ENCODE measurements at places on chromosomes 16 and 17. TPM values are rescaled to one million over a fixed set of nuclear protein-coding genes. Genes with fewer than 3 reads are reported as not detected.
A peak's percentile ranks its signal among the peaks of the same experiment; 100 is the strongest.

- DNase-seq = no peak
These were observed 160.6 kb downstream of the TANC2 start for GRCh38 chr17:63126607-63127006.

GRCh38 chr17:45361976-45362375 is 45.2 kb upstream of the MAP3K14 start:
- no peak for DNase-seq

OR2C1 gene
- not detected for total RNA-seq

GRCh38 chr17:68399638-68400403 is 57.5 kb downstream of the WIPI1 start:
- DNase-seq = no peak

TP53TG3 gene
- not detected for total RNA-seq

- peak; percentile 97 for DNase-seq
These were observed 12.2 kb downstream of the GNGT2 start for GRCh38 chr17:49198211-49198610.

GRCh38 chr17:35286120-35286781 is 43.4 kb downstream of the SLFN5 start:
- no peak for DNase-seq

DNA sequence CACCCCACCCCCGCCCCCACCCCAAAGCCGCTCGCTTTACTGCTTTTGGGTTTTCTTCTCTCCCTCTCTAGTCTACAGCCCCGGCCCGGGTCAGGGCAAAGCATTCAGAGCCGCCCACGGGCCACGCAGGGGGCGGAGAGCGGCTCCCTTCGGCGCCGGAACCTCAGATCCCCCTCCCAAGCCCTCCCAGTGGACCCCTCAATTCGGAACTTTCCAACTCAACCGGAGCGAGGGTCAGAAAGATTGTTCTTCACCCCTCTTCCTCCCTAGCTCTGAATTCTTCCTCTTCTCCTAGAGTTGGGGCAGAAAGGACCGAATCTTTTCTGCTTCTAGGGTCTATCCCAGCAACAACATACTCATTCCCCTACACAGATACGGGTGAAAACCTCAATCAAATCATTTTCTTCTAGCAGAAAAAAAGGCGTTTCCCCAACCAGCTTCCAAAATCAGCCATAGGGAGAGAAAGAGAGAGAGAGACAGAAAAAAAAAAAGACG is 1.0 kb downstream of the HOXB2 start:
- DNase-seq = peak; percentile 60

RAB11FIP3 gene
- total RNA-seq = 77.1 TPM

TAC4 gene
- not detected for total RNA-seq

DNA sequence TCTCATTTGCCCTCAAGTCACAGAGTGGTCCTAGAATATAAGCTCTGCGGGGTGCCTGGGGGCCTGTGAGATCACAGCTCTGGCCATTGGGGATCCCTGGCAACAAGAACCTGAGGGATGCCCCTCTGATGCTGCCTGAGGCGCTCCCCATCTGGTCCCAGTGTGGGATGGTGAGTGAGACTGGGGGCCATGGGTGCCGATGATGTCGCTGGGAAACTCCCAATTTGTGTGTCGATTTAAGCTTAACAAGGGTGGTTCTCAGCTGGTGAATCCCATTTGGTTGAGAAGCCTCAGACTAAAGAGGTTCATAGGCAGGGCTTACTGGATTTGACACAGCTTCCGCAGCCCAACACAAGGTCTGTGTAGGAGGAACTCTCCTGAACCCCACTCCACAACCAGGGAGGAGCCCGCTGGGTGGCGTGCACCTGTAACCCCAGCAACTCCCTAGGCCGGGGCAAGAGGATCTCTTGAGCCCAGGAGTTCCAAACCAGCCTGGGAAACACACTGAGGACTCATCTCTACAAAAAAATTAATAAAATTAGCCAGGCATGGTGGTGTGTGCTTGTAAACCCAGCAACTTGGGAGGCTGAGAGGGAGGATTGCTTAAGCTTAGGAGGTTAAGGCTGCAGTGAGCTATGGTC is 63.7 kb upstream of the SIAH1 start:
- no peak for DNase-seq

SMPD3 gene
- total RNA-seq = not detected

- DNase-seq = no peak
These were observed 16.1 kb upstream of the ABCA5 start for GRCh38 chr17:69342896-69343644.

LITAFD gene
- total RNA-seq = not detected

- DNase-seq = no peak
These were observed 316.1 kb upstream of the IRX3 start for GRCh38 chr16:54602666-54603065.

DNA sequence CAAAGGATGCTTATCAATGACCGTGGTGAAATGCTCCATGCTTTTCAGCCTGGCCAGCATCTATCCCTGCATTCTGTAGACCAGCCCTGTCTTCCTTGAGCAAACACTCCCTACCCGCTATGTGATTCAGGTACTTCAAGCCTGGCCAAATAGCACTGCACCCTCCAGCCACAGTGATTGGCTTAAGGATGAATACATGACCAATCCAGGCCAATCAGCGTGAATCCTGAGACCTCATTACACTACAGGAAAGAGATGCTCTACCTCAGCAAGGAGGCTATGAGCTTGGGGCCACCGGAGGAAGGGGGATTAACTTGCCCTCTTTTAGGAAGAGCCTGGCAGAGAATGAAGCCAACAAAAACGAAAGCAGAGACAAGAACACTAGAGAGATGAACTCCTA is 162.5 kb downstream of the ZNF423 start:
- no peak for DNase-seq

GRCh38 chr17:78674156-78674555 is 97.0 kb upstream of the DNAH17 start:
- DNase-seq = no peak

DNA sequence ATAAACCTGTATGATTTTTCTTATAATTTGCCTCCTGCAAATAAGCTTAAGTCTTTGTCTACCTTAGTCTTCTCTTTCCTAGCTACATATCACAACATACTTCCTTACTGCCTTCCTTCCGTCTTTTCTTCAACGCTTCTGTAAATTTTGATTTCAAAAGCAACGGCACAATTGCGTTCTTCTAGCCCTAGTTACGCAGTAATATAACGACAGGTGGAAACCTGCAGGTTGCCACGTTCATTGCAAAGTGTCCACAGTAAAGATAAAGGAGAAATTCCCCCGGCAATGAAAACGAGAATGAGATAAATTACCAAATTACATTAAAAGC is 546 bp upstream of the PSMD7 start:
- DNase-seq = no peak

DNA sequence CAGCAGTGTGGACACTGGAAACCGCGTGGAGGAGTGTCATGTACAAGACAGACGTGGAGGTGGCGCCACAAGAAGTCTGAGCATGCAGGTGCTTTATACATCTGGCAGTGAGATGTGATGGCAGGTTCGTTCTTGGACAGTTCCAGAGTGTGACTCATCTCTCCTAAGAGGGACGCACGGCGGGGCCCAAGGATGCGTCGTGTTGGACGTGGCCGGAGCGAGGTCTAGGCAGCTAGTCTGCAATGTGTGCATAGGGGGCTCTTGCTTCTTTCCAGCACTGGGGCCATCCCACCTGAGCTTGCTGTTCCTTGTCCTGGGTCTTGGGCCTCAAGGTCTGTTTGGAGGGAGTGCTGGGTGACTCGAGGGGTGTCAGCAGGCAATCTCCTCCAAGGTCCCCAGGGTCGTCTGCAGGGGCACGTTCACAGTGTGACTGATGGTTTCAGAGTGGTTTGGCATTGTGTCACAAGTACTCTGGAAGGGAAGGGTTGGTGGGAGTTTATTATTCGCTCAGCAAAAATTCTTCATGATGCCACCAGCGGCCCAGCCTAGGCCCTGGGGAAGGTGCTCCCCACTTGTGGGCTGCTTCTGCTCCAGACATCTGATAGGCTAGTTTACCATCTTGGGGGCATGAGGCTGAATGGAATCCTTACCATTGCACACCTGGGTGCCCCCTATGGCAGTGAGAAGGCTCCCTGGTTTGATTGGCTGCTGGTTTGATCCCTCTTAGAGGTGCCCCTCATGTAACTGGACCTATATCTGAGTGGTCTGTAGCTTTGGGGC is 22.1 kb downstream of the SPACA3 start:
- DNase-seq = no peak

DNA sequence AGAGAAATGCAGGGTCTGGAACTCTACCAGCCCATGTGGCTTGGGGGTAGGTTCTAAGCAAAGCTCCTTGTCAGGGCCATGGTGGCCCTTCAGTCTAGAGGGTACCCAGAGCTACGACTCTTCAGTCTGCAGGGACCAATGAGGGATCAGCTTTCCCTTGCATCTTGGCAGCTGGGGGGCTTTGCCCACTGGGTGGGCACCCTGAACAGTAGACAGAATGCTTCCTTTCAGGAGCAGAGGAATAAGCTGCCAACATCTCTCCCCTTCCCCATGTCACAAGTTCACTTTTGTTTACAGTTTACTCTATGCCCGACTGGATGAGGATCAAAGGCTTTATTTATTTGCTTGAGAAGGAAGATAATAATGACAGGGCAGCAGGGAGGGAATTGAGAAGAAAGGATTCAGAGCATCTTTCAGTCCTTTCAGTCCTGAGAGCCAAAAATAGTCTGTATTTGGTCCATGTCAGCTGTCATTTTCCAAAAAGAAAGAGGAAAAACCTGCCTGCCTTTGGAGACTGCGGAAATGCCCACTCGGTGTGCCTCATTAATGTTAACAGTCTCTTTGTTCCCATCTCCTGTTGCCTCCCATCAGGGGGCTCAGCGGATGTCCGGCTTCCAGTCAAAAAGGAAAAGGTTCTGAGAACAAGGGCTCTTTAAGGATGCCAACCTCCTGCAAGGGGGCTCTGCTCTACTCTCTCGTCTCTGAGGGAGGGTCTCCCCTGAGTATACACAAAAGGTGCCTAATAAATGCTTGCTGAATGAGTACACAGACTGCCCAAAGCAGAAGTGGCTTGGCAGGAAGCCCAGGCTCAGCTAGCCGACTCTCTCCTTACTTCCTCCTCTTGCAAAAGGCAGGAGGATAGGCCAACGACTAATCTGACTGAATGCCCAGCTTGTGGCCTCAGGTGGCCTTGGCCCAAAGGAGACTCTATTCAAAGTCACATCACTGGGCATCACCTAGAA is 17.1 kb downstream of the TRAF4 start:
- DNase-seq = no peak

CA5A gene
- total RNA-seq = not detected

- peak; percentile 33 for DNase-seq
These were observed 92.2 kb downstream of the TUBD1 start for GRCh38 chr17:59800530-59800942.

TBX21 gene
- not detected for total RNA-seq

OTOP3 gene
- not detected for total RNA-seq

FMNL1 gene
- total RNA-seq = 4.1 TPM

NUDT16L1 gene
- total RNA-seq = 42.4 TPM
